ENCODE measurements at places on chromosomes 6 and 20.

GRCh38 chr20:50346374-50347283, 156.0 kb downstream of the CEBPB start:
- no peak for DNase-seq

GRCh38 chr20:46491354-46491753, 22.0 kb downstream of the ZNF334 start:
- no peak for DNase-seq

- no peak for DNase-seq
Measured at GRCh38 chr6:138450445-138450844, 46.4 kb downstream of the HEBP2 start.

- DNase-seq = no peak
Measured at GRCh38 chr6:45464685-45465084, 87.0 kb upstream of the SUPT3H start.

DNA sequence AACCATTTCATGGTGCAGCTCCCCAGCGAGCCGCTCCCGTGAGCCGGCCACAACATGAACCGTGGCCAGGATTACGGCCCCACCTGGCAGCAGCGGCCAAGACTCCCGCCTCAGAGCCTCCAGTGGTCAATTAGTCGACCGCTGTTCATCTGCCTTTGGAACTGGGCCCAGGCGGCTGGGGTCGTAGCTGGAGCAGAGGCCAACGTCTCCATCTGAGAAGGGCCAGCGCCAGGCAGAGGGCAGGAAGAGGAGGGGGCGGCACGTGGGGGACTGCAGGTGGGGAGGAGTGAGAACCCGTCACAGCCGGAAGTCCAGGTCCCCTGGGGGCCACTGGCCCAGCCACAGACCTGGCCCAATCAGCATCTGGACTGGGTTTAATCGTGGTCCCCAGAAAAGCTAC, 184.3 kb downstream of the TAF4 start:
- no peak for DNase-seq

DNA sequence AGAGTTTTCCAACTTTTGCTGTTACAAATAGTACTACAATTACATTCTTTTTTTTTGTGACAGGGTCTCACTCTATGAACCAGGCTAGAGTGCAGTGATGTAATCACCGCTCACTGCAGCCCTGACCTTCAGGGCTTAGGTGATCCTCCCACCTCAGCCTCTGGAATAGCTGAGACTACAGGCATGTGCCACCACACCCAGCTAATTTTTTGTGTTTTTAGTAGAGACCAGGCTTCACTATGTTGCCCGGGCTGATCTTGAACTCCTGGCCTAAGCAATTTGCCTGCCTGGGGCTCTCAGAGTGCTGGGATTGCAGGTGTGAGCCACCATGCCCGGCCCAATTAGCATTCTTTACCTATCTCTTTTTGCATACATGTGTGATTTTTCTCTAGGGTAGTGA, 12.5 kb downstream of the ATRN start:
- DNase-seq = no peak

DNA sequence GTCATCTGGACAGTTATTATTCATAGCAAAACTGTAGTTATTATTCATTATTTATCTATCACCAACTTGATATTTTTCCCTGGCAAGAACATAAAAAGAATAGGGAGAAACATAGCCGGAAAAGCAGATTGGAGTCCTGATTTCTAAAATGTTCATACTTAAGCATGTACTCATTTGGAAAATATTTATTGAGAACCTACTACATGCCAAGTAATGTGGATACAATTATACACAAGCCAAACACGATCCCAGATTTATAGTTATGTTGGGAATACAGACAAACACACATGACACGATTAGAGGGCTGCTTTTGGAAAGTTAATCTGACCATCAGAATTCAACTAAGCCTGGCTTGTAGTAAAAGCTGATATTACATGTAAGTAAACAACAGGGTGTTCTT, 30.7 kb downstream of the ARHGAP18 start:
- DNase-seq = no peak

DNA sequence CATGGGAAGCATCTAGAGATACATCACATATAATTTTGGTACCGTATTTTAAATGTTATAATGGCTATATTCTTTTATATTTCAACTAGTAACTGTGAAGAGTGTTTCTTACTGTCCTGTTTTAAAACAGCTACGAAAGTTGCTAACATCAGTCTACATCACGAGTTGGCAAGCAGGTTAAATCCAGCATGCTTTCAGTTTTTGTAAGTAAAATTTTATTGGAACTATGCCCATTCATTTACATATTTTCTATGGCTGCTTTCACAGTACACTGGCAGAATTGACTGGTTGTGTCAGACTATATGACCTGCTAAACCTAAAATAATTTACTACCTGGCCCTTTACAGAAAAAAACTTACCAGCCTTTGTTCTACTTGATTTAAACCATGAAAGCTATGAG, 478.1 kb downstream of the PHF3 start:
- no peak for DNase-seq

DNA sequence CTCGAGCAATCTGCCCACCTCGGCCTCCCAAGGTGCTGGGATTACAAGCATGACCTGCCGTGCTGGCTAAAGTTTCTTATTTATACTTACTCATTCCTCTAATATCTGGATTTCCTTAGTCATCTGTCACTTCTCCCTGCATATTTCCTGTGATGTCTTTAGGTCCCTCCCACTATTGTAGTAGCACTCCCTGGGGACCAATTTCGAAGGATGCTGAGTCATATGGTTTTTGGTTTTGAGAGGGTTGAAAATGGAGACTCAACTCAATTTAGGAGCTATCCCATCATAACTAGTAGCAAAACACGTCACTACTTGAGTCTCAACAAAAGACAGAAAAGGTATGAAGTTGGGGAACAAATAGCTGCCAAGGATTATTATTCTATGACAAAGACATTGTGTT, 20.2 kb downstream of the MCUR1 start:
- DNase-seq = no peak

- no peak for DNase-seq
Measured at GRCh38 chr6:164344801-164345291, 930.3 kb downstream of the QKI start.

- no peak for DNase-seq
Measured at GRCh38 chr20:41424546-41424945, 57.9 kb upstream of the EMILIN3 start.

- no peak for DNase-seq
Measured at GRCh38 chr6:148443798-148444560, 101.3 kb downstream of the SASH1 start.

- DNase-seq = no peak
Measured at GRCh38 chr6:155054491-155055250, 59.6 kb downstream of the TIAM2 start.

DNA sequence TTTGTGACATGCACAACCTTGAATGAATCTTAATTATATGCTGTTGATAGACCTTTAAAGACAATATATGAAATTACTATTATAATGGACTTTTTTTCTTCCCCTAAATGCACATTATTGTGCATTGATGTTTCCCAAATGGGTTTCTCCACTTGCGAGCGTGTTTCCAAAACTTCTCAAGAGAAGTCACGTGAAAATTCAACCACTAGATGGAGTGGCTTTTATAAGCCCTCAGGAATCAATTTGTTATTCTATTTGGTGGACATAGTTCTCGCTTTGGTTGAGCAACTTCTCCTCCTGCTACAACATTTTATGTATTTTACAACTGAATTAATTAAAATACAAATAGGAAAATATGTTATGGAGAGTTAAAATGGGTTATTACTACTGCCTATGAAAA, 9.0 kb downstream of the CNR1 start:
- DNase-seq = no peak

DNA sequence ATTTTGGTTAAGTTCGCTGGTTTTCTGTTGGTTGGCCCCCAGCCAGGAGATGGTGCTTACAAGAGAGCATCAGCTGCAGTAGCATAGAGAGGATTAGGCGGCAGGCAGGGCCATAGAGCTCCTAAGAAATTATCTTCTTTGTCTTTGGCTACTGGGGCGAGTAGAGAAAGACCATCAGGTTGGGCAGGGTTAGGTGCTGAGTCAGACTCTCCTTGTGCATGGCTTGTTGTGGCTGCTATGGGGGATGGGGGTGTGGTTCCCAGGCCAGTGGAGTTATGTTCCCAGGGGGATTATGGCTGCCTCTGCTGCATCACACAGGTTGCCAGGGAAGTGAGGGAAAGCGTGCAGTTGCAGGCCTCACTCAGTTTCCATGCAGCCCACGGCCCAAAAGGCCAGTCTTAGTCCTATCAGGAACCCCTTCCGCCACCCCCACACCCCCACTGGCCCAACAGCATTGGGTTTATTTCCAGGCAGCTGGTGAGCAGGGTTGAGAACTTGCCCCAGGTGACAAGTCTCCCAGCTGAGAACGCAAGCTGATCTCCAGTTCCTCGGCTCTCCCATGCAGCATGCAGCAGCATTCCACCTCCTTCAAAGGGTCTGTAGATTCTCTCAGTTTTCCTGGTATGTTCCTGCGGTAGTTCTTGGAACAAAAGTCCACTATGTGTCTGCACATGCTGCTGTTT, 243.7 kb downstream of the UTRN start:
- DNase-seq = no peak

DNA sequence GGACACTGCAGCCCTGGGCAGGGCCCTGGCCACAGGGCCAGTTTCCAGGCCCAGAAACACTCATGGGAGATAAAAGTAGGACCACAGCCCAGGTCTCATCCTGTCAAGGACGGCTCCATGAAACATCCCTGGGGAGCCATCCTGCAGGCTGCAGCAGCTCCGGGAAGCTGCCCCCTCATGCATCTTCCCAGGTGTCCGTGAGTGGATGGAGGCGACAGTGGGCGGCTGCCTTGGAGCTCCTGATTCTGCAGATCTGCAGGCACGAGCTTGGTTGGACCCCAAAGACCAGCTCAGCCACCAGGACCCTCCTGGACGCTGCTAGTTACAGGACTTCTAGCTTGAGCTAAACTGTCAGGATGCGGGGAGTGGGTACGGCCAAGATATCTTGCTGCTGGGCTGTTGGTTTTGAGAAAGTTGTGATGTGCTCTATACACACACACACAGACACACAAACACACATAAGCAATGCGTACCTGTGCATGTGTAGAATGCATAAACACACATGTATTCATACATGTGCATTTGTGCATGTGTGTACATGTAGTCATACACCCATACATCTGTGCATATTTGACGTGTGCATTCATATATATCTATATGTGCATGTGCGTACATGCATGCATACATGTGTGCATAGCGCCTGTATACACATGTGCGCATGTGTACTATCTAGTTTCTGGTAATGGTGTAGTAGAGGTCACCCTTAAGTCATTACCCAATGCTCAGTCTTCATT, 297.8 kb downstream of the TAF4 start:
- no peak for DNase-seq

- no peak for DNase-seq
Measured at GRCh38 chr6:56065408-56065807, 182.0 kb downstream of the COL21A1 start.

- no peak for DNase-seq
Measured at GRCh38 chr6:296151-297122, 4.2 kb downstream of the DUSP22 start.

GRCh38 chr20:9200620-9201019, 131.7 kb downstream of the PLCB4 start:
- no peak for DNase-seq

DNA sequence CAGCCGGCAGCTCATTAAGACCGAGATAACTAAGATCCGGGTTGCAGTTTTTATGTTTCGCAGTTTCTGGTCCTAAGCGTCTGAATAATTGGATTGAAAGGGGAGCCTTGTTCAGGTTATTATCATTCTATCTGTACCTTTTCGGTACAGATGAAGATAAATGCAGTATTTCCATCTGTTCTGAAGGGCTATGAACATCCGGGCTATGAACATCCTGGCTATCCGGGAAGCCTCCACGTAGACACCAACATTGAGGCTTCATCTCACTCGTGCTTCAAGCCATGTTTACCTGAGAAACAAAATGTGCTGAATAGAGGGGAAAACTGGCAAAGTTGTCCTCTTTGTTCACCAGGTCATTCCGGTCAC, 399 bp upstream of the REPS1 start:
- peak; percentile 63 for DNase-seq

DNA sequence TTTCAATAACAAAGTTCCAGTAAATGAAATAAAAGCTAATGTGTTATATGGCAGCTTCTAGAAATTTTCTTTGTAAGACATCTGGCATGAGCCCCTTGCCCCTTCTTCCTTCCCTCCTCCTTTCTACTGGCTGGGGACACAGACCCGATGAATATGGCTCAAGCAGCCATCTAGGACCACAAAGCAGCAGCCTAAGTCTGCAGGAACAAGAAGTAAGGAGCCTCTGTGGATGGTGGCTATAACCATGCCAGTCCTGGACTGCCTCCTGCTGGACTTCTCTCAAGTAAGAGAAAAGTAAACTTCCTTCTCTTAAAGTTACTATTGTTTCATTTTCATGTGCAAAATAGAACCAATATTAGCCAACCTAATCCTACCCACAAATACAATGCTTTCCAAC, 114.9 kb upstream of the DST start:
- DNase-seq = no peak

DNA sequence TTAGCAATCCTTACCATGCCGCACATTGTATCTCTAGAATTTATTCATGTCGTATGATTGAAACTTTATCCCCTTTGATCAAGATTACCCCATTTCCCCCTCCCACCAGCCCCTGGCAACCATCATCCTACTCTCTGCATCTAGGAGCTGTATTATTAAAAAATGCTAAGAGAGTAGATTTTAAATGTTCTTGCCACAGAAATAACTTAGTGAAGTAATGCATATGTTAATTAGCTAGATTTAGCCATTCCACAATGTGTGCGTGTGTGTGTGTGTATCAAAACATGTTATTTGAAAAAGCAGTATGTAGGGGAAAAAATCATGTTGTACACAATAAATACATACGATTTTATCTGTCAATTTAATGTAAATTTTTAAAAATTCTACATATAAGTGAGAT, 11.9 kb upstream of the SPINT3 start:
- DNase-seq = no peak

GRCh38 chr6:105067329-105067728, 110.4 kb downstream of the LIN28B start:
- no peak for DNase-seq

DNA sequence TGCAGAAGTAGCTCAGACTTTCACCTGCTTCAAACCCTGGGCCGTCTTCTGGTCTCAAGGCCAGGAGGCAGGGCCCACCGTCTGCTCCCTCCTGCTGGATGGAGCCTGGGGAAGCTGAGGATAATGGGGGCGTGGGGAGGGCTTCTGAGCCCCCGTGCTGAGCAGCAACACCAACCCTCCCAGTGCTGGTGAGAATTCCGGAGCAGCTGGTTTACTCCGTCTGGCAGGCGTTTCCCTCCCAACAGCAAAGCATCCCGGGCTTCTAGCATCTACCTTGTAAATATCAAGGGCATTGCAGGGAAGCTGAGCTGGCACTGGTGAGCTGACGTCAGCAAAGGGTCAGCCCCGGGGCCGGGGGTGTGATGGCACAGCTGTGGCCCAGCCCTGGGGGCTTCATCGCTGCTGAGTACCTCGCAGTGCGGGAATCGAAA, 16.8 kb upstream of the CHRNA4 start:
- DNase-seq = no peak

GRCh38 chr20:58892932-58893224, 40.4 kb downstream of the GNAS start:
- DNase-seq = no peak

- DNase-seq = no peak
Measured at GRCh38 chr6:145214570-145214969, 520.8 kb downstream of the EPM2A start.

GRCh38 chr20:21681922-21682318, 23.5 kb upstream of the PAX1 start:
- DNase-seq = no peak

Measured in NCI-H1930 (cell line).